Temporal lobe (tissue), 4 donors: ENCODE measurements at places on chromosomes 1 and 21. TPM values are rescaled to one million over a fixed set of nuclear protein-coding genes. Genes with fewer than 3 reads are reported as not detected.

Gene ANKRD13C
- 65.4 TPM for total RNA-seq

Gene FLG2
- total RNA-seq, result 0.25 TPM

Gene CAPN8
- total RNA-seq, result not detected

Gene NIBAN1
- 2.5 TPM for total RNA-seq

Gene FOXO6
- 13.0 TPM for total RNA-seq

Gene GUCA2A
- not detected for total RNA-seq

Gene C4BPA
- not detected for total RNA-seq

Gene RFX5
- 15.5 TPM for total RNA-seq

Gene ANKRD65
- 0.49 TPM for total RNA-seq

Gene TIE1
- 9.6 TPM for total RNA-seq

Gene WNT2B
- total RNA-seq, result 1.5 TPM

Gene PTPN22
- total RNA-seq, result 0.25 TPM

Gene IVL
- under 0.01 TPM for total RNA-seq

Gene CELA3A
- not detected for total RNA-seq

Gene NECTIN4
- not detected for total RNA-seq

Gene FOXE3
- total RNA-seq, result not detected

Gene LYPD8
- total RNA-seq, result not detected
